ENCODE measurements at places on chromosomes 5 and 9.

DNA sequence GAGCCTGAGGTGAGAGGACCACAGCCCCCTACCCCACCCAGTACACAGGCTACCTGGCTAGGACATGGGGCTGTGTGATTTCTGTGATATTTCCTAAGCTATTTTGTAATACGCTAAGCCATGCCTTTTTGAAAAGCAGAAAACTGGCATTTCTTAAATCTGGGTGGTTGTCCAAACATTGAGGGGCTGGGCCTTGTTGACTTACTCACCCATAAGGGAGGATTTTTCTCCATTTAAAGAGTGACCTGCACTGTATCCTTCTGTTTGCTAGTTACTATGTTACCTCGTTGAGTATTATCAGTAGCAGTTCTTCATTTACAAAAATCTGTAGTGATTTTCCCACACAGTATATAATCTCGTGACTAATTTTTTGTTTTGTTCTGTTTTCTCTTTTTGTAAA lies 117.5 kb upstream of the OTULINL start:
- no peak for DNase-seq

DNA sequence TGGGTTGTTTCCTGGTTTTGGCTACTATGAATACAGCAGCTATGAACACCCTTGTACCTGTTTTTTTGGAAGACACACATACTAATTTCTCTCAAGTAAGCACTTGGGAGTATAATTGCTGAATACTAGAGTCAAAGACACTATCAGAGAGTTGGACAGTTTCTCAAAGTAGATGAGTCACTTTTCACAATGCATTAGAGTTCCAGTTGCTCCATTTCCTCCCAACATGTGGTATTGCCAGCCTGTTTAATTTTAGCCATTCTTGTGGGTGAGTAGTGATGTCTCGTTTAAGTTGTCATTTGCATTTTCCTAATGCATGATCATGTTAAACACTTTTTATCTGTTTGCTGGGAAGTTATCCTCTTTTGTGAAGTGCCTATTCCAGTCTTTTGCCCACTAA lies 81.6 kb upstream of the GDNF start:
- DNase-seq: no peak

GRCh38 chr5:111584651-111585050 lies 72.3 kb upstream of the STARD4 start:
- no peak for DNase-seq

DNA sequence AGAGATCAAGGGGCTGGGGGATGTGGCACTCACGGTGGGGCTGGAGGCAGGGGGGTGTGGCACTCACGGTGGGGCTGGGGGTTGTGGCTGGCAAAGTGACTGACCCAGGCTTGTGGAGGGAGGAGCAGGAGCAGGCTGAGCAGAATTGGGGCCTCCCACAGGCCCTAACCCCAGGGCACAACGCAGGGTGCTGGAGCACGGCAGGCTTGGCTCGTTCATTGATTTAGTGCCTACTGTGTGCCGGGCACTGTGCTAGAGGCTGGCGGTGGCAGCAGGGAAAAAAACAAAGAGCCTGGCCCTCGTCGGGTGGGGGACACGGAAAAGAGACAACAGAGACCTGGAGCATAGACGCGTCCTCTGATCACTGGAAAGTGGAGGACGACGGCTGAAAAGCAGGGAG lies 80.9 kb downstream of the HMCN2 start:
- DNase-seq: no peak

DNA sequence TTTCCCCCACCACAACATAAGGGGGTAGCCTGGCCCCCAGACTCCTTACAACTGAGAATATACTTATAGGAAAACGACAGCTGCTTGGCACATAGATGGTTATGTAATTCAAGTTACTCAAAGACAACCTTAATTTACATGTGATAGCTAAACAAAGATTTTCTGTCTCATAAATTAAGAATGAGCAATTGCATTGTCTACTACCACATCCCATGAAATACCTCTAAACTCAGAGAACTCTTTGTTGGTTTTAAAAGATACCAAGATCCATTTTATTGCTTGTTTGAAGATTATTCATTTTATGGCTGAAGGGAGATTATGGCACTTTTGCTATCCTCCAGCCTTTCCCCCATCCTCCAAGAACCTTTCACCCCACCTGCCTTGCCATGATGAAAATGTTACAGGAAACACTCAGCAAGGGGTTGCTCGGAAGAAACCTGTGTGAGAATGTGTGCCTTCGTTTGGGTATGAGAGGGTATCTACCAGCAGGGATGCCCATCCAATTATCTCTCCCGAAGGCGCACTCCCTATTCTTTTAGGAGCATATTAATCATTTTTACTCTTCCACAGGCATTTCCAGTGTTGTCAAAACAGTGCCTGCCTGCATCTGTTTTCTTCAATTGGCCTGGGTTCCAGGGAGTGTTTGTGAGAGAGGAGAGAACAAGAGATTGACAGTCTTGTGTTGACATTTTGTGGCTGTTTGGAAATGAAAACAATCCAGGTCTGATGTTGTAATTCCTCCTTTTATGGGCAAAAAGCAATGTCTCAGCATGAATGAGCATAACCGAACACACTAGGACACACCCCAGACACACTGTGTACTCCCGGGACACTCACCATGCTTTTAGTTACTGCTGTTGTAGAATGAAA lies 208.0 kb upstream of the ANKRD55 start:
- DNase-seq: no peak

DNA sequence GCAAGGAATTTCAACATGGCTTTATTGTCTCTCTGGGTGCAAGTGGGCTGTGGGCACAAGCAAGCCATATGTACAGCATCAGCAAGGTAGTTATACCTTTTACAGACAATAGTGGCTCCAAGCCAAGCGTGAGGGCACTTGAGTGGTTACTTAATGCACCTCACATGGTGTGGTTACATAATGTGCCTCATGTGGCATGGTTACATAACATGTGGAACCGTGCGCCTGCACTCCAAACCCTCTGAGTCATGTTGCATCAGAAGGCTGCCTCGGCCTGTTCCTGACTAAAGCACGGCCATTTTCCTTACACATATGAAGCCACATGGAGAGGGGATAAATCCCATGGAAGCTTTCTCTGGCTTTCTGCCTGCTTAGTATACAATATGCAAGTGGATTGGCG lies 150.9 kb downstream of the OSTF1 start:
- DNase-seq: no peak

DNA sequence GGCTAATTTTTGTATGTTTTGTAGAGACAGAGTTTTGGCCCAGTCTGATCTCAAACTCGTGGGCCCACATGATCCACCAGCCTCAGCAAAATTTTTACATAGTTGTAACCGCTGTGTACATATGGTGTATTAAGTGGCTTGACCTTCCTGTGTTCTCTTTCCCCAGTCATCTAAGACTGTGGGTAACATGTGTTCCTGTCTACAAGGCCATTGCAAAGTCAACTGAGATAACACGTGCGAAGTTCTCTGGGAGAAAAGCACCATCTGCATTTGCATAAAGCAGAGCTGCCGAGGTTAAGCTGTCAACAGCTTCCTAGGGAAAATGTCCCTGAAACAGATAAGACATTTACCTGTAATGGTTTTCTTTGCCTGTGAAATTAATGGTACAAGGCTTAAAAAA lies 273.7 kb downstream of the FANCC start:
- no peak for DNase-seq

DNA sequence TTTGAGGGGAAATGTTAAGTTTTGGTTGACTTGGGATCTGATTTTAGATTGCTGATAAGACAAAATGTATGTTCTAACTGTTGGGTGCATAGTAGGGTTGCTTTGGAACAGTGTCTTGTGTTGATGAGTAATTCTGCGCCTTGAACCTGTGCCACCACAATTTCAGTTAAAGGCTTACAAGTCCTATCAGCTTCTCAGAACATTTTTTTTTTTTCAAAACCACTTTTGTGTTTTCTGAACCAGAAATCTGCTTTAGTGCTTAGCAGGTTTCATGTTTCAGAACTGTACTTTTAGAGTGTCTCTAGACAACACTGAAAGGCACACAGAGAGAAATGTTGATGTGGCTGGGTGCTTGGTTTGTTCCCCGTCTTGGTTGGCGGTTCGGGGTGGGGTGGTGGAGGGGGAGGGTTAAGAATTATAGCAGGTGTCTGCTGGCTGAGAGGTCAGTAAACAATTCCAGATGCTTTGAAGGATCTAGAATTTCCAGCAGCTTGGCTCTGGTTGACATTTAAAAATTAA lies 84.6 kb downstream of the ANKRD55 start:
- DNase-seq: no peak

- DNase-seq: peak; percentile 32
These were observed 272.7 kb upstream of the PANK3 start for GRCh38 chr5:168851902-168852321.

- no peak for DNase-seq
These were observed 25.6 kb downstream of the RRAGA start for GRCh38 chr9:19074836-19075235.

DNA sequence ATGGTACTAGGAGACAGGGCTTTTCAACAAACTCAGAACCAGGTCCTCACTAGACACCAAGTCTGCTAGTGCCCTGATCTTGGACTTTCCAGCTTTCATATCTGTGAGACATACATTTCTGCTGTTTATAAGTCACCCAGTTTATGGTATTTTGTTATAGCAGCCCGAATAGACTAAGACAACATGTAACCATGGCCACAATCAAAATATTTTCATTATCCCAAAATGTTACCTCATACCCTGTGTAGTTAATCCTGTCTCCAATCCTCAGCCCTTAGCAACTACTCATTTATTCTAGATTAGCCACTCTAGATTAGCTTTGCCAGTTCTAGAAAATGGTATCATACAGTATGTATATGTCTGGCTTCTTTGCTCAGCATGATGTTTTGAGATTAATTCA lies 6.3 kb upstream of the ATG10 start:
- DNase-seq: no peak

- DNase-seq: no peak
These were observed 19.5 kb upstream of the GOLPH3 start for GRCh38 chr5:32193591-32193990.

DNA sequence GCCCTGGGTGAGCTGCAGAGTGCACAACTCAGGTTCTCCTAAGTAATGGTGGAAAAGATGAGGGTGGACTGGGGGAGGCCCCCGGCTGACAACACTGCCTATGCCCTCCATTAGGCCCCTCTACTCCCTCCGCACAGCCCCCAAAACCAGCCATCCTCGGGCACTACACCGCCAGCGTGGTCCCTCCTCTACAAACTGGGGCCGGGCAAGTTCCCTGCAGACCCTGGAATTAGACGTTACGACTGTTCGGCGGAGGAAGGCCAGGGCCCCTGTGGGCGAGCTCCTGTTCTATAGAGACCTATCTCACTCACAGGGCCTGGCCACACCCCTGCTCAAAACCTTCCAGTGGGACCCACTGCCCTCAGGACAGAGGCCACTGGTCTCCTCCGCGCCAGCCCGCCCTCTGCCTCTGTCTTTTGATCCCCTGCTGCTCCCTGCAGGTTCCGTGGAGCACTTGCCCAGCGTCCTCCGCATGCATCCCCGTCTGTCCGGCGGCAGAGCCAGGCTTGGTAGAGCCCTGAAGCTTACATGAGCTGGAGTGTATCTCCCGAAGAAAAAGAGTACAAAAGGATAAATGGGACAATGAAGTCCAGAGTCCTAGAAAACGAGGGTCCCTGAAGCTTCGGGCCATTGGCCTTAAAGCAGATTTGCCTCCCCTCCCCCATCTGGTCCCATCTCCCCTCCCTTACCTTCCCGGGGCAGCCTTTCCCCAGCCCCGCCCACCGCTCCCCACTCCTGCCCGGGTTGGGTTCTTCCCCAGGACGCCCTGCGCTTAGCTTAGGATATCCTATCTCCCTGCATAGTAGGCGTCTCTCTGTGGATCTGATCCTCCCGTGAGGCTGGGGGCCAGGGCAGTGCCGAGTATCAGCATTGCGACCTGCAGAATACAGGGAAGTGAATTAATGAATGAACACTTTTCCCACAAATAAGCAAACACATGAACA lies 71.3 kb downstream of the HRH2 start:
- no peak for DNase-seq

Measured in T-helper 1 cell (primary cell).